Right ventricle myocardium inferior (tissue), 1 donor: ENCODE measurements at places on chromosomes 2 and 18. TPM values are rescaled to one million over a fixed set of nuclear protein-coding genes. Genes with fewer than 3 reads are reported as not detected.

DNA sequence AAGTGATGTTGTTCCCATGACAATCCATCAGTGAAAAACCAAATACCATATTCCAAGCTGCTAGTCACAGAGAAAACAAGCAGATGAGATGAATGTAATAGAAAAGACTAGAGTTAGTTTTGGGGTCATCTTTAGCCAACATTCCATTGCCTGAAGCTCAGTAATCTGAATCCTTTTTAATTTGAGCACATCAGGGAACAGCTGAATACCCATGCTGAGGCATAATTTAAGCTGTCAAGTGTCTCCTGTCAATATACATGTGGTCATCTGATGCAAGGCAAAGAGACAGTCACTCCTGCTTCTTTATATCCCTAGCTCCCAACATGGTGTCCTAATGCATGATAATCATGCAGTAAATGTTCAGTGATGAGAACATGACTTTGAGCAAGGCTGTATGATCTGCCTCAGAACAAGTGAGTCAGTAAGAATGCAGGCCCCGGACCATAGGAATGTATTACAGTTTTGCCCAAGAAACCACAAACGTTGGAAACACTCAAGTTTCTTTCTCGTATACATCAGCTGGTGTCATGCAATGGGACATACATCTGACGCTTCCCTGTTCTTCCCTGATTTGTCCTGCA lies 48.0 kb downstream of the CDK15 start:
- DNase-seq = no peak

DNA sequence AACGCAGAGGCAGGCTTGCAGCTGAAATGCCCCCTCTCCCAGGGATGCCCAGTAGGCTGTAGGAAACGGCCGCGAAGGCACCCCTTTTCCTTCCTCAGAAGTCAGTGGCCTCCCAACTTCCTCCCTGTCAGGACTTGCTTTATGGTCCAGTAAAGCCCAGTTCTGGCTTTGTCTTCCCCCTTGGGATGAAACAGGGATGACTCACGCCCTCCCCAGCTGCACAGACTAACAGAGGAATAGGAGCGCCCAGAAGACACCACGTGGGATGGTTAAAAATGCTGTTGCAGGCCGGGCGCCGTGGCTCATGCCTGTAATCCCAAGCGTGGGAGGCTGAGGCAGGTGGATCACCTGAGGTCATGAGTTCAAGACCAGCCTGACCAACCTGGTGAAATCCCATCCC lies 6.9 kb downstream of the CREG2 start:
- no peak for DNase-seq

DNA sequence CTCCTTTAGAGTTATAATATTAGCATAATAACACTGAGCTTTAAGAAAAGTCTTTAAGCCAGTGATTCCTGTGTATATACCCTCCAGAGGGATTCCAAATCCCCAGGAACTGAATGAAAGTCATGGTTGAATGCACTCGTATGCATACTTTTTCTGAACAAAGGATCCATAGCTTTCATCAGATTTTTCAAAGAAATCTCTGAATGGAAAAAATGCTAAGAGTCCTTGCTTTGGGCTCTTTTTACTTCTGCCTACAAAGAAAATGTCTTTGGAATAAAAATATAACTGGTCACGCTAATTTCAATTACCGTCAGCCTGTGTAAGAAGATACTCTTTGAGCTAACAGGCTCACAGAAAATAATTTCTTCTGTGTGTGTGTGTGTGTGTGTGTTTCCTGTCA lies 939.5 kb downstream of the ERBB4 start:
- DNase-seq = no peak

DNA sequence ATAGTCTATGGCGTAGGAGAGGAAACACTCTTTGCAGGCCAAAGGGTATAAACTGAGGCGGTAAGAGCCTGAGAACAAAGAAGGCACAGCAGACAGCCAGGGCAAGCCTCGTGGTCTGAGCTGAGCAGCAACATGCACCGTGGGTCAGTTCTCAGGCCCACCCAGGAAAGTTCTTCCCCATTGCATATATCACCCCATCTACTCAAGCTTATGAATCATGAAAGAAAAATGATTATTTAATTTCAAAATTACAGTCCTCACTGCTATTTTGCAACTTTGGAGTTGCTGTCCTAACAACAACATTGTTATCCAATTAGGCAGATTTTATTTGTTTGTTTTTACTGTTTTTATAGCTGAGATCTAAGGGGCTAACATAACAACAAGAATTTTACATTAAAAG lies 54.7 kb upstream of the RIOK3 start:
- DNase-seq = no peak

DNA sequence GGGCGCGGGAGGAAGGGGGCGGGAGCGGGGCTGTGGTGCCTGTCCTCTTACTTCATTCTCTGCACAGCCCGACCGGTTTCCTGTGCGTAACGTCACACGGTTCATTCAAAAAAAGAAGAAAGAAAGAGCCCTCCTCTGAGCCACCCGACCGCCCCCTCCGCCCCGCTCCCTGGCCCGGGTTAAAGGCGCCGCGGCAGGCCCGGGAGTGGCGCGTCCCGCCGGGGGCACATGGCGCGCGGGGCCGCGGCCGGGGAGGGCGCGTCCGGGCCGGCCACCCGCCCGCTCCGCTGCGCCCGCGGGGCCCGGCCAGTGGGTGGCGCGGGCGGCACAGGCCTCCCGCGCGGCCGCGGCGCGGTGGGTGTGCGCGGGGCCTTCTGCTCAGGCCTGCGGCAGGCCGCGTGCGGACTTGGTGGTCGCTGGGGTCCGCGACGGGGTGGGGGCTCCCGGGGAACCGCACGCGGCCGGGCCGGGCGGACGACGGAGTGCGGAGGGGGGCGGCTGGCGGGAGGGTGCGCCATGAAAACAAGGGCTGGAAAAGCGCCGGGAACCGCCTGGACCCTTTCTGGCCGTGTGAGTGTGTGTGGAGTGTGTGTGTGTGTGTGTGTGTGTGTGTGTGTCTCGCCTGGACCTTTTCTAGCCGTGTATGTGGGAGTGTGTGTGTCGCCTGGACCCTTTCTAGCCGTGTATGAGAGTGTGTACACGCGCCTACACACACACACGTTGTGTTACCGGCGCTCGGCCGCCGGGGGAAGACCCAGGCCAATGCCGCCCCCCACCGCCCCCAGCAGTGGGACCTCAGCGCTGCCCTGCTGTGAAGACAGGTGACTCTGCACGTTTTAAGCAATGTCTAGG lies 780 bp upstream of the BCL2 start:
- DNase-seq = peak; percentile 91

- no peak for DNase-seq
These were observed 410.1 kb upstream of the TCF4 start for GRCh38 chr18:55998071-55998522.

DNA sequence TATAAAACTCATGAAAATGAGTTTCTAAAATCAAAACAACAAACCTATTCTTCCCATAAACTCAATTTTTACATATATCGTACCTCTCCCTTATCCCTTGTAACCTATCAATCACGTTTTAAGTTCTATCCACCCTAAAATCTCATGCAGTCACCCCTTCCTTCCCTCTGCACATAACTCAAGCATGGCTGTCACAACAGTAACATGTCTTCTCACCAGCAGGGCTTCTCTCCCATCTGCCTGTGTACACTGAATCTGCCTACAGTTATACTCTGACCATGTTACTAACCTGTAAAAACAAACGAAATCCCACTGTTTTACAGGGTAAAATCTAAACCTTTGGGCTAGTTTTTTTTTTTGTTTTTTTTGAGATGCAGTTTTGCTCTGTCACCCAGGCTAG lies 68.2 kb downstream of the MAP4K3 start:
- no peak for DNase-seq

- no peak for DNase-seq
These were observed 31.0 kb upstream of the GREB1 start for GRCh38 chr2:11502740-11503292.

- DNase-seq = no peak
These were observed 115.6 kb downstream of the SMAD7 start for GRCh38 chr18:48835119-48835518.

DNA sequence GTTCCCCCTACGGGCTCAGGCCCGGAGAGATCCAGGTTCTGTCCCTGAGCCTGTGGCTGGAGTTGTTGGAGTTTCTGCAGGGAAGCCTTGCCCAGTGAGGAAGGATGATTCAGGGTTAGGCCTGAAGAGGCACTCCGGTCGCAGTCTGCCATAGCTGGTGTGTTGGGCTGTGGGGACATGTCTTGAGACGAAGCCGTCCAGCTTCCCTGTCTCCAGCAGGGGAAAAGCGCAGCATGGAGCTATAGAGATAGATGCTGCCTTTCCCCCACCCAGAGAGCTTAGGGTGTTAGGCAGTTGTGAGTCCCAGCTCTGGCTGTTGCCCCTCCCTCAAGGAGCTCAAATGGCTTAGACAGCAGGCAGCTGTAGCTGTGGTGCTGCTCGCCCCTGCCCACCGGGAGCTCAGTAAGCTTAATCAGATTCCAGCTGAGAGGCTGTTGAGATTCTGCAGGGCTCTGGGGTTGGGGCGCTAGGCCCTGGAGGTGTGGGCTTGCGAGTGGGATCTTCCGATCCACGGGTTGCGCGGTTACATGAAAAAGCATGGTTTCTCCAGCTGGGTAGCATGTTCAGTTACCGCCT lies 103.9 kb downstream of the PMAIP1 start:
- DNase-seq = no peak

GRCh38 chr2:239401881-239402233 lies 1.0 kb upstream of the HDAC4 start:
- no peak for DNase-seq

DNA sequence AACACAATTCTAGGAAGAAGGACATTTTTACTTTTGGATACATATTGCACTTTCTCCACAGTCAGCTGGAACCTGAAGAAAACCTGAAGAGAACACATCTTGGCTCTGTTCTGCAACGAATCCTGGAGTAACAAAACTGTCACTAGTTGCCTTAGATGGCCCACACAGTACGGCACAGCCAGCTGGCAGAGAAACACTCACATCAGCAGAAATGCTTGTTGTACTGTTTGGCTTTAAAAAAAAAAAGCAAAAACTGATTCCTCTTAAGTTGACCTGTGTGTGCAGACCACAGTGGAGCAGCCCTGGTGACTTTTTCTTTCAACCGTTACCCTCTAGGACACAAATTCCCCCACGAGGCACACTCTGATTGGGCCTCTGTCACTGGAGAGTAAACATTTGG lies 152.3 kb upstream of the TWIST2 start:
- DNase-seq = no peak

CNTNAP5 gene
- total RNA-seq = not detected

ASNSD1 gene
- 35.2 TPM for total RNA-seq

INHBB gene
- total RNA-seq = 7.1 TPM

ARHGEF4 gene
- total RNA-seq = 4.1 TPM
